ENCODE measurements at places on chromosomes 12 and 14.

DNA sequence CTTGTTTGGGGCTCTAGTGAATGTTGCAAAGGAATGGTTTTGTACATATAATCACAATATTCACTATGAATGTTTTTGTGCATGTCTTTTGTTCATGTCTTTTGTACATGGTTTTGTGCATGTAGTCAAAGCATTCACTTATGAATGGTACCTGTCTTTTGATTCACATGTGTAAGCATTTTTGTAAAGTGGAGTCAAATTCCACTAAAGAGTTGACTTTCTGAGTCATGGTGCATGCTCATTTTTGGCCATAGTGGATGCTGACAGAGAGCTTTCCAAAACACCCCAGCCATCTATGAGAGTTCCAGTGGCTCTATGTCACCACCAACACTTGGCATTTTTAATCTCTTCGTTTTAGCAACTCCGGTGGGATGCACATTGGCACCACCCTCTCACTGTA is 1185.9 kb upstream of the TMEM132C start:
- DNase-seq, result no peak

DNA sequence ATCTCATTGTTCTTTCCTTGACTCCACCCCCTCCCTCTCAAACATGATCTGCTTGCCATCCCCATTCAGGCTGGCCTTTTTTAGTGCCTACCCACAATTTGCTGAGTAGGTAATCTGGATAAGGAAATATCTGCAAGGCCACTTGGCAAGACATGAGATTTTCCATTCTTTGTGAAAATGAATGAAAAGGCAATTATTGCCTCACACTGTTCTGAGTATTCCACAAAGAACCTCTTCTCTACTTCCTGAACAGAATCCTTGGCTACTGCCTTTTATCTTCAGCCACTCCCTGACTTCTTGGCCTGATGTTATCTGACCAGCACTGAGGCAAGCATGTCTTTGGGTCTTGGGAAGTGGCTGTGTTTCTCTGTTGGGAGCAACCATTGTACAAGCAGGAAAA is 263.2 kb upstream of the ATP2B1 start:
- no peak for DNase-seq

DNA sequence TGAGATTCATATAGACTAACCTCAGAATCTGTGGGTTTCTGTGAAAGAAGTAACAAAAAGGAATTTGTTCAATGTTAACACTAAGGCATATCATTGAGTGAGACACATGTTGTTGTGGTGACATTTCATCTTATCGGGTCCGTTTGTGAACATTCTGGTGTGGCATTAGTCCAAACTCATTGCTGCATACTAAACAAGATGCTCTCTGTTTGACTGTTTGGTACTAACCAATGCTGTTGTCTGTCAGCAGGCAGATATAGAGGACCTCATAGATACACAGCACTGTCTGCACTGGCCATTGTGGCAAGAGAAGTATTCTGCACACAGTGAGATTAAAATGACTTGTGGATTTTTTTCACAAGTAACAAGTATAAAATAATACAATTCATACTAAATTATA is 41.2 kb downstream of the SLC25A21 start:
- no peak for DNase-seq

GRCh38 chr14:62123961-62124360 is 361.7 kb downstream of the SNAPC1 start:
- no peak for DNase-seq

GRCh38 chr12:58564721-58565120 is 355.6 kb downstream of the LRIG3 start:
- DNase-seq, result no peak

- DNase-seq, result no peak
These were observed 31.9 kb downstream of the NUAK1 start for GRCh38 chr12:106106892-106107291.

DNA sequence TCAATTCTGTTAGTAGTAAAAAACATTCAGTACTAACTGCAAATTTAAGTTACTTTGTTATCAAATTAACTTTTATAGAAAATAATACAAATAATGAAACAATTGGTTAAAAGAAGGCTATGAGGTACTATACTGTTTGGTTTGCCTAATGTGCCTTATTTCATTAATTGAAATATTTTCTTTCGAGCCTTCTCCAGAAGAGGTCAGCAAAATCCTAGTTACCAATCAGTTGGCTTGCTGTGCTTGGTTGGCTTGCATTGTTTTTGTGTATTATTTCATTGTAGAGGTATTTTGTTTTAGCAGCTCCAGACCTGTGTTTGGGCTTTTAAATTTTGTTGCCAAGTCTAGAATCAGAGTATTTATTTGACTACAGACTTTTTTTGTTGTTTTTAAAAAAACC is 68.5 kb downstream of the AEBP2 start:
- DNase-seq, result no peak

DNA sequence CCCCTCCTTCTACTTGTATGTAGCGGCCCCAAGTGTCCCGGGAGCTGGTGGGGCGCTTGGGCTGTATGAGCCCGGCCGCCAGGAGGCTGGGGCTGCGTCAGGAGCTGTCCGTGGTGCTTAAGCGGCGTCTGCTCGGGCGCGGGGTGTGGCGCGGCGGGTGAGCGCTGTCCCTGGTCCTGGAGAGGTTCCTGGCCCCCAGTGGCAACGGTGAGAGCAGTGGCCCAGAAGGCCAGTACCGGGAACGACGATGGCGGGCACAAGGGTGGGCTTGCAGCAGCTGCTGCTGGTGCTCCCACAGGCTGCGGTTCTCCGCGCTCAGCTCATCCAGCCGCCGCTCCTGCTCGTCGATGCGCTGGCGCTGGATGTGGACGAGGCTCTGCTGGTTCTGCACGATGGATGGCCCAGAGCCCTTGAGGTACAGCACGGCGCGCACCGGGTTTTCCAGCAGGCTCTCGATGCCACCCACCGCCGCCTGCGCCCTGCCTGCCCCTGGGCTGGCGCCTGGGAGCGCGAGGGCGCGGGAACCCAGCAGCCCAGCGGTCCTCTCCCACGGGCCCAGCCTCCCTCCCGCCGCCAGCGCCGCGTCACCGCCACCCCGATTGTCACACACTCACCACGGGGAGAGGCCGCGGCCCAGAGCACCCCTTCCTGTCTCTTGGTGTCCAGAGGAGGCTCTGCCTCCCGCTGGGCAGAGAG is 41.9 kb upstream of the FKBP4 start:
- DNase-seq, result peak; percentile 65

DNA sequence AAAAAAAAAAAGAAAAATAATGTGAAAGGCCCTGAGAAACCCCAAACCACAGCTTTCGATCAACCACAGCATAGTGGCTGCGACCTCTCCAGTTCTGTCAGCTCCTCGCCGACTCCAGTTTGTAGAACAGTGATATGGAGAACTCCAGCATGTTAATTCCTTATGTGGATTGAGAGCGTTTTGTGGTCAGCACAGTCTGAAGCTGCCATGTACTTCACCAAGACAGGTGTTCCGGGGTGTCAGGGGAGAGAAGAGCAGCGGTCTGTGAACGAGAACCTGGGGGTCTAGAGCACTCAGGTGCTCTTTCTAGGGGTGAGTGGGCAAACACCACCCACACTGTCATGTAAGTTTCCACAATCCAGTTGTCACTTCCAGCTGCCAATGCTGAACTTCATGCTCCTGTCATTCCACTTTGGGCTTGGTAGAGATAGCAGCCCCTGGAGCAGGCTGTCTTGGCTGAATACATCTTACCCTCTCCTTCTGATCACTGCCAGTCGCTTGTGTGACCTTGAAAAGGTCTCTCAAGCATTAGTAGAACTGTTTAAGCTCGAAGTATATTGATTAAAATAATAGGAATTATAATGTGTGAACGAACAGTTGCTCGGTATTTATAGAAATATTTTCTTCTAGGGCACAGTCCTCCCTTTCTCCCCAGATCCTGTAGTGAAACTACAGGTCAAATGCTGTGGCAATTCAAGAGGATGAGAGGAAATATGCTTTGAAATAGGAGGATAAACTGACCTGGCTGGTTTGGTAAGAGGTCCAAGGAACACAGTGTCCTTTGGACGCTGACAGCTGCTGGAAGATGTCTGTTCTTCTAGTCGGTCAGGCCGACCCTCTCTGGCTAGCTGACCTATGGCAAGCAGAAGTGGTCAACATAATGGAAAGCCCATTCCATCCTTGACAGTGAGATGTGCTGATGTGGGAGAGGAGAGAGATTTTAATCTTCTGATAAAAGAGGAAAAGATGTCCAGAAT is 15.7 kb upstream of the MAX start:
- no peak for DNase-seq

DNA sequence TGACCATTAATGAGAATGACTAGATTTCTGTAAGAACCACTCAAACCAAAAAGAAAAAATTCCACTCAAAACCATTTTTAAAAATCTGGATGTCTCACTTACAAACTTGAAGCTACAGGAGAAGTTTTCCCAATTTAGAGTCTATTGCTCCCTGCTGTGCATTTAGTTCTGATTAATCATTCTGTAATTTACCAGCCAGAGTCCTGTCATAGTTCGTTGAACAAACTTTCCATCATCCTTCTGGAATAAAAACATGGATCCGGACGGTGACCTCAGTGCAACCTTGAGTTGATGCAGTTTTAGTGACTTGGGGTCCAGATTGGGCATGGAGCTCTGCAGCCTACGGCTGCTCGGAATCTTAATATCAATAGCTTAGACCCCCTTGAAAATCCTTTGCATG is 73.4 kb downstream of the PRMT8 start:
- DNase-seq, result no peak

Measured in vagina (tissue), 2 donors.